NCI-H345 (cell line): ENCODE measurements at places on chromosomes 1 and 21.
A peak's percentile ranks its signal among the peaks of the same experiment; 100 is the strongest.

- DNase-seq = no peak
Measured at GRCh38 chr1:157154940-157155514, 16.8 kb upstream of the ETV3 start.

DNA sequence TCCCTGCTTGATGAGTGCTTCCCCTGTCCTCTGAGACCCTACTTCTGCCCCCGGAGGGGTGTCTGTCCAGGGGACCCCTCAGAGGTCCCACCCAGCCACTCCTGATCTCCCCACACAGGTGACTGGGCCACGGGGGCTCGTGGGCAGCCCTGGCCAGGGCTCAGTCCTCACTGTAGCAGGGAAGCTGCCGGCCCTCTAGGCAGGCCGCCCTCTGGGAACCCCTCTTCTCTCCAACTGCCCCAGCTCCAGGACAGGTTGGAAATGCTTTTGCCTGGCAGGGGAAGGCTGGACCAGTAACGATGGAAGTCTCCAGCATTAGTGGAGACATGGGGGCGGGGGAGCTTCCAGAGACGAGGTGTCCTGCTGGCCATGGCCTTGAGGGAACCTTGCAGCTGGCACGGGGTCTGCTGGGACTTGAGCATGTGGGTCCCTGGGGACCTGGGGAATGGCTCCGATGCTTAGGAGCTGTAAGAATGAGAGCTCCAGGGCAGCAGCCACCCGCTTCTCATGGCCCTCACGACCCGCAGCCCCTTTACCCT is 3.1 kb upstream of the FNDC10 start:
- no peak for DNase-seq

DNA sequence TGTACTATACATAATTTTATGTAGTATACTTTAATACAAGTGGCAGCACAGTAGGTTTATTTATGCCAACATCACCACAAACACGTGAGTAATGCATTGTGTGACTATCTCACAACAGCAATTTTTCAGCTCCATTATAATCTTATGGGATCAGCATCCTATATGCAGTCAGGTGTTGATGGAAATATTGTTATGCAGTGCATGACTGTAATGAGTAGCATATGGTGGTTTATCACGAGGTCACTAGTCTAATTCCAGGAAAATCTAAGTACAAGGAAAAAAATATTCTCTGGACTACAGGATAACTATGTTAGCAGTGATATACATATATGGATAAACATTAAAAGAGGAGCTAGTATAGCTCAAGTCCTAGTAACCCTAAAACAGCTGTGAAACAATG is 69.0 kb downstream of the ATP1B1 start:
- no peak for DNase-seq

DNA sequence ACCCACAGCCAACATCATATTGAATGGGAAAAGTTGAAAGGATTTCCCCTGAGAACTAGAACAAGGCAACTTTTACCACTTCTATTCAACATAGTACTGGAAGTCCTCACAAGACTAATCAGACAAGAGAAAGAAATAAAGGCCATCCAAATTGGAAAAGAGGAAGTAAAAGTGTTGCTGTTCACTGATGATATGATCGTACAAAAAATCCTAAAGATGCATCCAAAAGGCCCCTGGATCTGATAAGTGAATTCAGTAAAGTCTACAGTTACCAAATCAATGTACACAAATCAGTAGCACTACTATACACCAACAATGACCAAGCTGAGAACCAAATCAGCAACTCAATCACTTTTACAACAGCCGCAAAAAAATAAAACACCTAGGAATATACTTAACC is 28.3 kb downstream of the RAB3GAP2 start:
- no peak for DNase-seq

DNA sequence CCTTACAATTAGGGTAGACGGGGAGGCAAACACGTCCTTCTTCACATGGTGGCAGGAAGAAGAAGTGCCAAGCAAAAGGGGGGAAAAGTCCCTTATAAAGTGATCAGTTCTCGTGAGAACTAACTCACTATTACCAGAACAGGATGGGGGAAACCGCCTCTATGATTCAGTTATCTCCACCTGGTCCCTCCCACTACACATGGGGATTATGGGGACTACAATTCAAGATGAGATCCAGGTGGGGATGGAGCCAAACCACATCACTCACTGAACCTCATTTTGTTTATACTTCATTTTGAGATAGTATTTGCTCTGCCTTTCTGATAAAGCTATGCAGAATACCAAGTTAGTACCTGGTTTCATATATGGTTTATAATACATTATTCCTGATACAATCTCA is 26.5 kb downstream of the APP start:
- no peak for DNase-seq

- DNase-seq = no peak
Measured at GRCh38 chr1:17688217-17688810, 66.8 kb upstream of the ACTL8 start.

DNA sequence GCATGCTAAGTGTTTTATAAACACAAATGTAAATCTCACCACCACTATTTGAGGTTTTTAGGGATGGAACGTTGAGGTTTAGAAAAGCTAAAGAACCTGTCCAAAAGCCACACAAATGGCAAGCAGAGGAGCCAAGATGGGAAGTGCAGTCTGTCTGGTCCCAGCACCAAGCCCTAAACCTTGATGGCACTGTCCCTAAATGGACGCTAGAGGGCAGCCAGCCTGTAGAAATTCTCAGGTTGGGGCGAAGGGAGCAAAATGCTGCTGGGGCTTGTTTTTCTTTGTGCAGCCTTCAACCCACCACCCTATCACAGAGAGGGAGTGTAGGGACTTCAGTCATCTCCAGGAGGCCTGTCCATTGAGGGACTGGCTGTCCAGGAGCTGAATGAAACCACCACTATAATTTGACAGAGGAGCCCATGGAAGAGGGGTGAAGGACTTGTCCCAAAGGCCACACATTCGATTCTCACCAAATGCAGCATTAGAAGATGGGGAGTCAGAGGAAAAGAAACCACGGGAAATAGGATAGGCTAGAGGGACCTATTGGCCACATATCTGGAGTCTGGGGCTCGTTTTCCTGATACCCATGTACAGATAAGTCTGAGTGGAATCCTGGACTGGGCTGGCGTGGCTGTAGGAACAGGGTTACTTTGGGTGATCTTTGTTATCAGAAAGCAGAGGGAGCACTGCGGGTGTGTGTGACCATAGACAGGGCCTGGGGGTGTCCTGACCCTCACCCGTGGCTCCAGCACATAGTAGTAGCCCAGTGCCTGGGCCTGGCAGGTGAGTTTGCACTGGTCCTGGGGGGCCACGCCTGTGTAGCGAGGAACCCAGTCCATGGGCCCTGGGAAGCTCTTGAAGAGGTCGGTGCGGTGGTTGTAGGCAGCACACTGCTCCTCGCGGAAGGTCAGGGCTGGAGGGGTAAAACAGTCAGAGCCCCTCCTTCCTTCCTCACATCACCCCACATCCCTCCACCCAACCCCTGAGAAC is 6.1 kb downstream of the ADAMTS4 start:
- DNase-seq = peak; percentile 60

- DNase-seq = no peak
Measured at GRCh38 chr1:119318466-119319309, 49.9 kb upstream of the HAO2 start.
